ENCODE measurements at places on chromosomes 7 and 10.

- DNase-seq, result no peak
Measured at GRCh38 chr10:44706745-44707144, 204.4 kb upstream of the TMEM72 start.

- no peak for DNase-seq
Measured at GRCh38 chr7:711093-711921, 15.2 kb upstream of the DNAAF5 start.

- no peak for DNase-seq
Measured at GRCh38 chr10:124451276-124451675, 1.4 kb upstream of the NKX1-2 start.

DNA sequence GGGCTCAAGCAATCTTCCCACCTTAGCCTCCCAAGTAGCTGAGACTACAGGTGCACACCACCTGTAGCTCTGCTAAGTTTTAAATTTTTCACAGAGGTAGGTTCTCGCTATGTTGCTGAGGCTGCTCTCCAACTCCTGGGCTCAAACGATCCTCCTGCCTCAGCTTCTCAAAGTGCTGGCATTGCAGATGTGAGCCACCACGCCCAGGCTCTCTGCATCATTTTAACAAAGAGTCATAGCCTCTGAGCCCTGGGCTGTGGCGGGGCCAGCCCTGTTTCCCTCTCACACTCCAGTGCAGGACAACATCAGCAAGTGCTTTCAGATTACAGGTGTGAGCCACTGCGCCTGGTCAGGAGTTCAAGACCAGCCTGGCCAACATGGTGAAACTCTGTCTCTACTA lies 102.5 kb downstream of the COL26A1 start:
- DNase-seq, result no peak

- DNase-seq, result no peak
Measured at GRCh38 chr7:70466725-70467364, 665.1 kb upstream of the GALNT17 start.

DNA sequence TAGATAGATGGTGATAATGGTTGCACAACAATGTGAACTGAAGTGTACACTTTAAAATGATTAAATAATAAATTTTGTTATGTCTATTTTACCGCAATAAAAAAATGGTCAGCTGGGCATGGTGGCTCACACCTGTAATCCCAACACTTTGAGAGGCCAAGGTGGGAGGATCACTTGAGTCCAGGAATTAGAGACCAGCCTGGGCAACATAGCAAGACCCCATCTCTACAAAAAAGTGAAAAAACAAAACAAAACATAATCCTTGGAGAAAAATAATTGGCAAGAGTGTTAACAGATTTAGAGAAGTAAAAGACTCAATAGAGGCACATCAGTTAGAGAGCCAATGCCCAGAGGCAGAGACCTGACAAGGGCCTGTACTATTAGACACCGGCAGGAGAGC lies 9.9 kb upstream of the RPEL1 start:
- no peak for DNase-seq

- no peak for DNase-seq
Measured at GRCh38 chr7:13998866-13999265, 9.4 kb upstream of the ETV1 start.

DNA sequence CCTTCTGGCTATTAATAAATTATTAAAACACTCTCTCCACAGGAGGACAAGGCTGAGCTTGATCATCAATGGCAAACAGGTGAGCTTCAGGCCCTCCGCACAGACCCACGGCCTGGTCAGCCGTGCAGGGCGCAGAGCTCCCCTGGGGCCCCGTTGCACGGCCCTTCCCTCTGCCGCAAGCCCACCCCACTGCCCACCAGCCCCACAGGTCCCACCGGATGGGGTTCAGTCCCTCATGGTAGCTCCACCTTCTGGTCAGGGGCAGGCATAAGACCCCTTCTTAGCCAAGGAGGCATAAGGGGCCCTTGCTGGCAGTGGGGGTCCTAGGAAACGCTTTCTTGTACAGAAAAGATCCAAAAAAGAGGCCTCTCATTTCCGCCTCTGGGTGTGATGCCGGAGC lies 84.6 kb downstream of the MAD1L1 start:
- DNase-seq, result no peak

DNA sequence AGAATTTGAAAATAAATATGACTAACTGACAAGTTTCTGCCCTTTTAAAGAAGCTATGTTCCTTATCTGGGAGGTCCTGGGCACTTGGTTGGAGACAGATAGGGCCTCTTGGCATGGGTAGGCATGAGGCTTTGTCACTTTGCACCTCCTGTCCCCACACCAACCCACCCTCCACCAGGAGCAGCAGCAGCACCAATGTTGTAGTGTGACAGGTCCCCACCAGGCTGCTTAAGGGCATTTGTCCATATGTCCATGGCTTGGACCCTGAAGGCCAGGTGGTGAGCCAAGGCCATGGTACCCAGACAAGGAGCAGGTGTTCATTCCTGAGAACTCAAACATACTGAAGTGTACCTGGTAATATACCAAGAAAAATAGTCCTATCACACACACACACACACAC lies 629.1 kb downstream of the ACTR3B start:
- DNase-seq, result no peak

- DNase-seq, result no peak
Measured at GRCh38 chr7:139749545-139749944, 28.3 kb downstream of the HIPK2 start.

- no peak for DNase-seq
Measured at GRCh38 chr7:142872106-142872675, 13.4 kb downstream of the TRPV6 start.

GRCh38 chr7:4851459-4852422 lies 10.1 kb downstream of the PAPOLB start:
- no peak for DNase-seq

DNA sequence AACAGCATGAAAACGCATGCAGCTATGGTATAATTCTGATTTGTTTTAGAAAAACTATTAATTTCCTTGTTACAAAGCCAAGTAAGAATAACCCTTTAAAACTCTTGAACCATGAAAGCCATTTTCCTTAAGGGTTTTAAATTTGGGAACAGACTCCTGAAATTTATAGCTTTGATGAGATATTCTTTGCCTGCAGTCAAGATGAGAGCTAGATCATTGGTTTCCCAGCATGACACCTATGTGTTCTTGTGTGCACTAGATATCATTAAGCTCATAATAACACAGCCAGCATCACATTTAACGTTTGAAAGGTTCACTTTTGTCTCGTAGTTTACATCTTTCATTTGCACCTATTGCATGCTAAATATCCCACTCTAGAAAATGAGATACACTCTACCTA lies 202.2 kb downstream of the PHF14 start:
- no peak for DNase-seq

DNA sequence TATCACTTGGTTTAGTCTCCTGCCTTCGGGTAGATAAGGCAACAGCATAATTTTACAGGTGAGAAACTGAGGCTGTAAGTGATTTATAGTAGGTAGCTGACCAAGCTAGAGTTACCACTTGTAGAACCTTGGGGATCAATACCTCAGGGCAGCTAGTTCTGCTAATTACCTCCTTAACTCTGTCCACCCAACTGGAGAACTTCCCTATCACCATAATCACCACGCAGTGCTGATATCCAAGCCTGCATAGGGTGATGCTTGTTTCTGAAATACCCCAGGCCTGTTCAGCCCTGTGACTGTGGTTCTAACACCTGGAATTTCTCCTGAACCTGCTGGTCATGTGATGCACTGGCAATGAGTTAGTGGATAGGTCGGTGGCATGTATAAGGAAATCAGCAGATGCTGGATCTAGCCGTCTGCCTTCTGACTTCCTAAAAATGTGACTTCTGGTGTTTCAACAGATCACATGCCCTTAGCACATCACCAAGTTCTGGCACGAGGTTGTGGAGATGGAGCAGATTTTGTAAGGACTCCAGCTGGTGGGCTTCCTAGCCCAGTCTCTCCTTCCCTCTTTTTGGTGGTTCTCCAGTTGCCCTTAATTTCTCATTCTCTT lies 15.3 kb downstream of the PLAU start:
- no peak for DNase-seq

GRCh38 chr7:18457832-18458231 lies 37.7 kb upstream of the HDAC9 start:
- no peak for DNase-seq

- DNase-seq, result no peak
Measured at GRCh38 chr7:100604976-100605911, 3.1 kb downstream of the PCOLCE start.

DNA sequence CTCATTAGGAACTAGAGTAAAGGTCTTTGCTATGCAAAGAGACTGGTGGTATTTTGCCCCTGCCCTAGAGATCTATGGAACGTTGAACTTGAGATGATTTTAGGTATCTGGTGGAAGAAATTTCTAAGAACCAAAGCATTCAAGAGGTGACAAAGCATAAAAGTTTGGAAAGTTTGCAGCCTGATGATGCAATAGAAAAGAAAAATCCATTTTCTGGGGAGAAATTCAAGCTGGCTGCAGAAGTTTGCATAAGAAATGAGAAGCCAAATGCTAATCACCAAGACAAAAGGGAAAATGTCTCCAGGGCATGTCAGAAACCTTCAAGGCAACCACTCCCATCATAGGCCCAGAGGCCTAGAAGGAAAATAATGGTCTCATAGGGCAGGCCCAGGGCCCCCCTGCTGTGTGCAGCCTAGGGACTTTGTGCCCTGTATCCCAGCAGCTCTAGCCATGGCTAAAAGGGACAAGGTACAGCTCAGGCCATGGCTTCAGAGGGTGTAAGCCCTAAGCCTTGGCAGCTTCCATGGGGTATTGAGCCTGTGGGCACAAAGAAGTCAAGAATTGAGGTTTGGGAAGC lies 16.5 kb downstream of the TFPI2 start:
- no peak for DNase-seq

- DNase-seq, result no peak
Measured at GRCh38 chr7:732556-732955, 5.5 kb upstream of the PRKAR1B start.

- no peak for DNase-seq
Measured at GRCh38 chr10:132095403-132096113, 29.8 kb downstream of the JAKMIP3 start.

- DNase-seq, result no peak
Measured at GRCh38 chr7:153920126-153920525, 132.1 kb upstream of the DPP6 start.

- DNase-seq, result no peak
Measured at GRCh38 chr7:29510028-29510427, 53.6 kb upstream of the PRR15 start.

DNA sequence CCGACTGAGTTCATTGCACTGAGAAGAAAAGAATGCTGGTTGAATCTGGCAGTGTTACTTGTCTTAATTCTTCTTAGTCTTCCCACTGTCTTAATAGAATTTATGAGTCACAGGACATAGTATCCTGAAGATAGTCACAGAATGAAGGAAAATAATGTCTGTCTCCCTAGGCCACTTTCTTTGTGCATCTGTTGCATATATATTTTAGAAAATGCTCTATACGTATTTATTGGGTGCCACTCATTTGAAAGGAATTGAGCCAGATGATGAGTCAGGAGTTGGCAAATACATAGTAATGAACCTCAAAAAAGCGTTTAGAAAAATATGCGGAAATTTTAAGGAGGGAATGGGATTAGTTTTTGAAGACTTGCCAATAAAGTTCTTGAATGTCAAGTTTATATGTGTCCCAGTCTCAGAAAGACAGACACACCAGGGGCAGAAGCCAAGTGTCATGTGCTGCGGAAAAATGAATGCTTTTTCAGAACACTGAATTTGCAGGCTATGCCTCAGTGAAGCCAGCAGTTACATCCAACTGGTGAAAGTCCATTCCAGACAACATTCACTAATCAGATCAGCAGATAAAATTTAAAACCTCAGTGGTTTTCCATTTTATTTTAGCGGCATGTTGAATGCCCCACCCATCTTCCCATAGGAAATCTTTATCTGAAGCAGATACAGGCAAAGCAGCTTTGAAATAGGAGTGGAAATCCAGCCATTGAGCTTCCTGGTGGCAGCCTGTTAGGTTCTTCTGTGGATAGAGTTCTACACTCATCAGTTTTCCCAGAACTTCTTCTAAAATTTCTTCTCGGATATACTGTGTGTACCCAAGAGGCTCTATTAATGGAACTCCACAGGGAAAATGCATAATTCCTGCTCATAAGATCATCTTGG lies 308.4 kb downstream of the BICC1 start:
- no peak for DNase-seq

GRCh38 chr10:102773986-102774385 lies 30.2 kb downstream of the WBP1L start:
- no peak for DNase-seq

DNA sequence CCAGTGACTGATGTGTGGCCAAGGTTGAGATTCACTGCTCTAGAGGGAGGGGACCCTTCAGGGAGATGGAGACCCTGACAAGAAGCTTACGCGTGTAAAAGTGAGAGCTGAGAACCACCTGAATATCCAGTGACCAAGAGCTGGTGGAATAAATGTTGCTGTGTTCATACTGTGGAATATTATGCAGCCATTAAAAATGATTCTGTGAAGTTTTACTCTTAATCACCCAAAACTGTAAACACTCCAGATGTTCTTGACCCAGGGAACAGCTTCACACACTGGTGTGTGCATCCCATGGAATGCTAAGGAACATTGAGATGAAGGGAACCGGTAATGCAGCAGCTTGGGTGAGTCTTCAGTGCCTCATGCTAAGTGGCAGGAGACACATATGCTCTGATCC lies 4.3 kb upstream of the POLM start:
- no peak for DNase-seq

GRCh38 chr7:44278451-44279161 lies 46.8 kb downstream of the CAMK2B start:
- no peak for DNase-seq

DNA sequence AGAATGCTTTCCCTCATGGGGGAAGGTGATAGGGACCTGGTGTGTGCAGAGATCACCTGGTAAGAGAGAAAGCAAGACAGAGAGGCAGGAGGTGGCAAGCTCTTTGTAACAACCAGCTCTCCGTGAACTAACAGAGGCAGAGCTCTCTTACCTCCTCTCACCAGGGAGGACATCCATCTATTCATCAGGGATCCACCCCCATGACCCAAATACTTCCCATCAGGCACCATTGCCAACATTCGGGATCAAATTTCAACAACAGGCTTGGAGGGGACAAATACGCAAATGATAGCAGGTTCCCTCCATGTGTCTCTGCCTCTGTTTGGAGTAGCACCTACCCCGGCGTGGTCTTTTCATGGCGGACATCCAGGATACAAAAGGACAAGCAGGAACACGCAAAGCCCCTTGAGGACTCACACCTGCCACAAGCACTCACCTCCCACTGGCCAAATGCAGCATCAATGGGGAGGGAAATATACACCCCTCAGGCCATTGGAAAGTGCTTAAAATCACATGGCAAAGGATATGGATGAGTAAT lies 431.2 kb upstream of the AUTS2 start:
- peak; percentile 90 for DNase-seq

DNA sequence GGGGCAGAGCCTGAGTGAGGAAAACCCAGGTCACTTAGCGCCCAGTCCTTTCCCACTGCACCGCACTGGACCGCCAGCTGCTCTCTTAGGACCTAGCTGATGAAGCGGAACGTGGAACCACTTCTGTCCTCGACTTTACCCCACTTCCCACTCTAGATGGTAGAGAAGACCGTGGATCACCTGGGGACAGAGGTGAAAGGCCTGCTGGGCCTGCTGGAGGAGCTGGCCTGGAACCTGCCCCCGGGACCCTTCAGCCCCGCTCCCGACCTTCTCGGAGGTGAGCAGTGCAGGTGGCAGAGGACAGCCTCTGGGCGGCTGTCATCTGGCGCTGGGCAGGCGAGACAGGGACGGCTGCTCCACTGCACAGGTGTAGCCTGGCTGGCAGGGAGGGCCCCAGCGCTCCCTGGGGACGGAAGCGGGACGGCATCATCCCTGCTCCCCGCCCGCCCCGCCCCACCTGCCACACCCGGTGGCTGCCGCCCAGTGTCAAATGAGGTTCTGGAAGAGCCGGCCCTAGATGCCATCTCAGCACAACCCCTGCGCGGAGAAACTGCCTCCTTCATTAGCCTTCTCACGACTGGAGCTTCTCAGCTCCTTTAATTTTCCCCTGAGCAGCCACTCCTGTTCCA lies 11.7 kb downstream of the PLAC9 start:
- peak; percentile 26 for DNase-seq

GRCh38 chr7:71173955-71174354 lies 42.0 kb downstream of the GALNT17 start:
- no peak for DNase-seq
